AG09319 (cell line): ENCODE measurements at places on chromosomes 4 and X.
A peak's percentile ranks its signal among the peaks of the same experiment; 100 is the strongest.

DNA sequence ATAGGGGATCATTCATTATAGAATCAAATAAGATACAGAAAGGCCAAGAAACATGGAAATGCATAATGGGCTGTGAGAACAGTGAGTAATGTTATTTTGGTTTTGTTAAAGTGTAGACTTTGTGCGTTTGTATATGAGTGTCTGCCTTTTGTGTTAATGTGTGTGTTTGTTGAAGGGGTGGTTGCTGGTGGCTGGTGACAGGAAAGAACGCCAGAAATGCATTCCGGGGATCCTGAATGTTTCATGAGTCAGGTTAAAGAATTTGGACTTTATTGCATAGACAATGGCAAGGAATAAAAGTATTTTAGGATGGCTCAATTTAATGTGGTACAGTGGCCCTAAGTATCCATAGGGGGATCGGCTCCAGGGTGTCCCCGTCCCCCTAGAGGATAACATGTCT, 1228.9 kb downstream of the PCDH7 start:
- no peak for DNase-seq

- no peak for DNase-seq
Observed at GRCh38 chr4:56283375-56283774, 103.9 kb downstream of the AASDH start.

GRCh38 chrX:4668802-4669536, 955.5 kb upstream of the PRKX start:
- no peak for DNase-seq

- DNase-seq: no peak
Observed at GRCh38 chr4:137430171-137430570, 102.1 kb downstream of the PCDH18 start.

DNA sequence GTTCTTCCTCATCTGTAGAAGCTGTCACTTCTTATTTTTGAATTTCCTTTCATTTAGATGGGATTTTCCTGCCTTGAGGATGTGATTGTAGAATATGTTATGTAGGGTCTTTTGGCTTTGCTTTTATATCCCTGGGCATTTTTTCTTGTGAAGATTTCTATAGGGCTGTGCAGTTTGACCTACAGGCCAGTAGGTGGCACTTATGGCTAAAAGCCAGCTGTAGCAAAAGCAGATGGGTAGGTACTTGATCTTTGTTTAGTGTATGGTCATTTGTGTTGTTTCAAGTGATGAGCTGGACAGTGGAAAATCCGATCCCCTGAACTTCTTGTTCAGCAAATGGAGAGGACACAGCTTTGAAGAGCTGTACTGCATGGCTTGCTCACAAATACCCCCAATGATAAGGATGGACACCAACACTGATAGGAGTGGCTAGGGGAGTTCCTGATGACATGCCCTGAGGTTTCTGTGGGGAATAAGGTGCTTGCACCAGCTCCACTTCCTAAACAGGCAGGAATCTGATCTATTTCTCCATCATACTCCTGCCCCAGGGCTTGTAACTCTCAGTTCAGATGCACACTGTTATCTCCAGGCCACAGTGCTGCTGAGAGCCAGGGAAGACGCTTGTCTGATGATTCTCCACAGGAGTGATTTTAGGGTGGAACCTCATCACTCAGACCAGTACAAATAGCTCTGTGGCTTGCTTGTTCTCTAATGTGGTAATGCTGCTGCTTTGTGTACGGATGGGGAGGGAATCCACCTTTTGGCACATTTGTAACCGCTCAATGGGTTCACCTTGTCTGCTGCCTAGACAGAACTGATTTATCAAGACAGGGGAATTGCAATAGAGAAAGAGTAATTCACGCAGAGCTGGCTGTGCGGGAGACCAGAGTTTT, 417.1 kb upstream of the MAGEB16 start:
- DNase-seq: no peak

GRCh38 chr4:119693126-119693525, 64.5 kb upstream of the PDE5A start:
- DNase-seq: peak; percentile 18

GRCh38 chr4:128323401-128323800, 35.8 kb upstream of the PGRMC2 start:
- DNase-seq: no peak

DNA sequence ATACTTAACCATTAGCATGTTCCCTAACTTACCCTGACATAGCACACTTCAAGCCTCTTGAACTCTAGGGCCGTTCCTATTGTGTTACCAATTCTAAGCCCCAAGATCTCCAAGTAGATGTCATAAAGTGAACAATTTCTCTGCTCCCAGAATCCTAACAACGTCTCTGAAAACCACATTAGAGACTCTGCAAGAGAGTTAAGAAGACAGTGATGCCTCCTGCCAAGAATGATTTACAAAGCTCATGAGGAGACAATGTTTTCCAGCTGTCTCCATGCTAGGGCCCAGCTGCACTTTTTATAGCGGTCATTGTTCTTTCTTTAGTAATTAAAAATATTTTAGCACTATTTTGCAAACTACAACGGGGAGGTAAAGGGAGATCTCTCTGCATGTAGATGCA, 358.4 kb downstream of the PPP3CA start:
- no peak for DNase-seq

DNA sequence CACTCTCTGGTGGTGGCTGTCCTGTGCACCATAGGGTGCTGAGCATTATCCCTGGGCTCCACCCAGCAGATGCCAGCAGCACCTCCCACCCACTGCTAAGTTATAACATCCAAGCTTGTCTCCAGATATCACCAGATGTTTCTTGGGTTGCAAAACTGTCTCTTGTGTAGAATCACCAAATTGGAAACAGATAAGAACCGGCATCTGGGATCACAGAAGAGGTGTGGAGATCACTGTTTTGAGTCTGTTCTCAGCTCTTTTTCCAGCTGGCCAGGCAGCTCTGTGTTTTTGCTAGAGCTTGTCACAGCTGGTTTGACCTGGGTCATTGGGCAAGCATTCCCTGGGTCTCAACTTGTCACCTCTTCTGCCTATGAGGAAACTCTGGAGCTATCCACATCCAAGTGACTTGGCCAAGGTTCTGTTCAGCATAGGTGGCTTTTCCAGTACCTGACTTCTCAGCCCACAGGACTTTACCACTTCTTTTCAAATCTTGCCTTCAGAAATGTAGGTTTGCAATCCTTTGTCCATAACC, 15.3 kb upstream of the PUDP start:
- DNase-seq: no peak

DNA sequence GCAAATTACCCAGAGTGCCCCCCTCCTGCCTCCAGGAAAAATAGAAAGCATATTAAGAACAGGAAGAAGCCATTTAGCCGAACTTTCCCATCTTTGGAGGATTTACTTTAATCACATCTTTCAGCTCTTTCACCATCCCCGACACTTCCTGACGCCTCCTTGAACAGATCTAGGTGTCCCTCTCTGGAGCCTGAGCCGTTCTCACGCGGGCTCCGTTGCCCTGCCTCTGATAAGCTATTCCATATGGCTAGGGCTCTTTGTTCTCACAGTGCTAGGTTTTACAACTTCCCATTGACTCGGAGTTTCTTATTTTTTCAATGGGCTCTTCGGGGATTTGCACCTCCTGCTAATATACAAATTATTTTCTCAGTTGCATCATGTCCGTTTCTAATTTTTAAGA, 82.1 kb upstream of the GPC4 start:
- DNase-seq: no peak

DNA sequence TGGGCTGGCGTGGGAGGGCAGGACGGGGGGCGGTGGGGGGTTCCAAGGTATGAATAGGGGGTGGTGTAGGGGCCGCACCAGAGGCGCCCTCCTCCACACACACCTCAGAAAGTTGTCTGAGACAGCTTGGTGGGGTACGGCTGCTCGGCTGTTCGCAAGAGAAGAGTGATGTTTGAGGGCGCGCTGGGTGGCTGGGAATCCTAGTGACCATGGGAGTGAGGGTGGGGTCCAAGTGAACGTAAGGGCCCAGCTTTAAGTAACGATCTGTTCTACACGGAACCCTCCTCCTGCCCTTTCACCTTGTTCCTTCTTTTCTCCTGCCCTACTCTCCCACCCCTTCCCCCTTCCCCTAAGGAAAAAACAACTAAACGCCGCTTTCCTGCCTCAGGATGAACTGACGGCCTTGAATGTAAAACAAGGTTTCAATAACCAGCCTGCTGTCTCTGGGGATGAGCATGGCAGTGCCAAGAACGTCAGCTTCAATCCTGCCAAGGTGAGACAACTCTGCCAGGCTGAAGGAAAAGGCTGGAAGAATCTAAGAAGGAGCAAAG, 664 bp downstream of the MED12 start:
- no peak for DNase-seq

- no peak for DNase-seq
Observed at GRCh38 chr4:103496800-103497199, 223.0 kb downstream of the TACR3 start.

DNA sequence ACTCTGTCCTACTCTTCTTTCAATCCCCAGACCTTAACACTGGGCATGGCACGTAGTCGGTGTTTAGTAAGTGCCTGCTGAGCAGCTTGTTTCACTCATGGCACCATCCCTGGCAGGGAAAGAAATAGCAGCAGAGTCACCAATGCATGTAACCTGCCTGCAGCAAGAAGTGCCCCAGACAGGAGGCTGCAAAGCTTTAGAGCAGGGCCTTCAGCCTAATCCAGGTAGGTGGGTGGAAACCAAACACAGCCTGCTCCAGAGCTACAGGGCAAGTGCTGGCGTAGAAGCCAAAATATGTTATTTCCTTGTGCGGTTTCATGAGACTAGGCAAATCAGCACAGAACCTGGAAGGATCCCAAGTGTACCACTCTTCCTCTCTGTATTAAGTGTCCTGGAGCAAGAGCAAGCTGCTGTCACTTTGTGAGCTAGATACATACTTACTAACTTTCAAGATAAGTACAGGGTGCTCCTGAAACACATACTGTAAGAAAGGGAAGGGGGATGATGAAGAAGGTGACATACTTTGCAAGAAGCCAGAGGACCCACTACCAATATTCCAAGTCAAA, 5.5 kb downstream of the PROM1 start:
- no peak for DNase-seq

- no peak for DNase-seq
Observed at GRCh38 chr4:89245459-89245858, 62.1 kb downstream of the GPRIN3 start.

DNA sequence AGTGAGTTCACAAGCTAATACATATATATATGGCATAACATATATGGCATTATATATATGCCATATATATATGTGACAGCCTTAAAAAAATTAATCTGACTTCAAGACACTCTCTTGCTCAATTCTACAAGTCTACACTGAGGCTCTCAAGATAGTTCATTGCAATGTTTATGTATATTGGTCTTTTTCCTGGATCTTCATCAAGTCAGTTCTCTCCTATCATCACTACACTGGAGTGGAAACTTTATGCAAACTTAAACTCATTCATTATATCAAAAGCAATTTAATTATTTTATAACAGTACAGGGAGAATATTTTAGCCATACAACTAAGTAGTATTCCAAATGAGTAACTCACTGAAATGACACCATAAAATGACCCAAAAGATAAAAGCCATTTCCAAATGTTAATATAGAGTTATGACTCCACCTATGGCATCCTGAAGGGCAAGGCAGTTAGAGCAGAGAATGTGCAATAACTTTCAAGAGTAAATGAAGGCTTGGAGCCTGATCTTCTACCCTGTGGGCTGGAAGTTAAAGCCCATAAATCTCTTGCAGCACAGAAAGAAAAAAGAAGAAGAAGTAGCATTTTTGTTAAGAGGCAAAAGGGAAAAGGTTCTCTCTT, 176.3 kb upstream of the SLIT2 start:
- no peak for DNase-seq

DNA sequence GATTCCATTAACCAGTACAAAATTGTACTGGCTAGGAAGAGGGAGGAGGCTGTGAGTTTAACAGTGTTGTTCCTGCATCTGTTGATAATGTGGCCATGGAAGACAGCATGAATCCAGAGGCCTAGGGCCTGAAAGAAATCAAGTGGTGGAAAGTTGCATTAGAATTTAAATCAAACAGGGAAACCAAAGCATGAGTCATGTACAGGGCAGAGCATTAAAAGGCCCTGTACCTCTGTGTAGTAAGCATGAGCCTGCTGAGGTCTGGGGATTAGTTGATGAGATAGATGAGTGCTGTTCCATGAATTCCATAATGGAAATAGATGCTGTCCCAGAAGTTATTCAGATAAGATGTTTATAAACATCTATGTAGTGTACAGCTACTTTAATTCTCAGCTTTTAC, 58.3 kb downstream of the MID1IP1 start:
- DNase-seq: no peak

DNA sequence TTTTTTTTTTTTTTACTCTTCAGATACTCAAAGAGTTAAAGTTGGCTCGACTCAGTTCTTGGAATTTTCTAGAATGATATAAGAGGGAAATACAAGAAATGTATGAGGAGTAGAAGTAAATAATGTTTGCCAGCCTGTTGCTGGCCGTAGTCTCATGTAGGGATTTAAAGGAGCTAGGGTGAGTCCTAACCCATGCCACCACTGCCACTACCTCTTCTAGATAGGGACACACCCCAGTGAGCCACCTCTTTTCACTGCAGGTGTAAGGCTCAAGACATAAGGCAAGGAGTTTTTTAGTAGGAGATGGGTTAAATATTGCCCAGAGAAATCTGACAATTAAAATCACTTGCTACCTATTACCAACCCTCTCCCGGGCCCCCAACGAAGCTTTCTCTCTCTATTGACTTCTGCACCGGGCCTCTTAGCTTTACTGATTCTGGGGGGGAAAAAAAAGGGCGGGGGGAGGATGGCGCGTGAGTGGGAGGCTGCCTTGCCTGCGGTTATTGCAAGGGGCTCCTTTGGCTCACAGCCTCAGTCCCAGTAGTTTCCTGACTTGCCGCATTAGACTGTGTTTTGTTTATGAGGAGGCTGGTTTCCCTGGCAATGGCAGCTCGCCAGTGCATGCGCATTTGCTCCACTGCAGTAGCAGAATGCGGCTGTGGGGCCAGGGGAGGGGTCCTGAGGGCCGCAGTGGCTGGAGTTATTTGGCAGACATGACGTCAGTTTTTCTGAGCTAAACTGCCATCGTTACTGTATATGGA, 3.0 kb downstream of the LINC00632 start:
- DNase-seq: no peak

- no peak for DNase-seq
Observed at GRCh38 chr4:150419939-150420338, 162.0 kb upstream of the MAB21L2 start.

DNA sequence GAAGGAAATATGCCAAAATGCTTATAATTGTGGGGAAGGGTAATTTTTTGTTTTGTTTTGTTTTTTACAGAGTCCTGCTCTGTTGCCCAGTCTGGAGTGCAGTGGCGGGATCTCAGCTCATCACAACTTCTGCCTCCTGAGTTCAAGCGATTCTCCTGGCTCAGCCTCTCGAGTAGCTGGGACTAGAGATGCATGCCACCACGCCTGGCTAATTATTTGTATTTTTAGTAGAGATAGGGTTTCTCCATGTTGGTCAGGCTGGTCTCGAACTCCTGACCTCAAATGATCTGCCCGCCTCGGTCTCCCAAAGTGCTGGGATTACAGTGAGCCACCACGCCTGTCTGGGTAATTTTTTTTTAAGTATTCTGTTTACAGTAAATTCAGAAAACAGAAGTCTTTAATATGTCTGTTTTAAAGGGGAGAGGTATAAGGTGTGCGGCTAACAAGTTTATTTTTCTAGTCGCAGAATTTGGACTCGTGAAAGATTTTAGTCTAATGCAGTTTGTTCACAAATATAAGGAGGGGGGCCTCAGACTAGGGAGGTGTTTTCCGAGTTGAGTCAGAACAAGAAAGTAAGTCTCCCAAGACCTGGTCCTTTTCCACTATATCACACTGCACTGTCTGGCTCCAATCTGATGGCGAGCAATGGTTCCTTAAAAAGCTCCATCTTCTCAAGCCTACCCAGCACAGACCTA, 1.5 kb downstream of the ACSL1 start:
- no peak for DNase-seq

GRCh38 chr4:124090021-124090420, 622.5 kb downstream of the ANKRD50 start:
- no peak for DNase-seq

GRCh38 chr4:4641661-4642495, 100.0 kb upstream of the STX18 start:
- DNase-seq: no peak
